Ascending aorta (tissue), 2 donors: ENCODE measurements at places on chromosomes 11 and 22.

GRCh38 chr22:22704156-22704946, 59.9 kb downstream of the GGTLC2 start:
- no peaks in the 10 kb centered on the region for H3K27me3 ChIP-seq
- no peaks in the 10 kb centered on the region for H3K4me1 ChIP-seq
- no peak for DNase-seq
- no peaks in the 10 kb centered on the region for H3K36me3 ChIP-seq
- no peak overlapping the region for H3K4me3 ChIP-seq
- no peak overlapping the region for H3K27ac ChIP-seq

DNA sequence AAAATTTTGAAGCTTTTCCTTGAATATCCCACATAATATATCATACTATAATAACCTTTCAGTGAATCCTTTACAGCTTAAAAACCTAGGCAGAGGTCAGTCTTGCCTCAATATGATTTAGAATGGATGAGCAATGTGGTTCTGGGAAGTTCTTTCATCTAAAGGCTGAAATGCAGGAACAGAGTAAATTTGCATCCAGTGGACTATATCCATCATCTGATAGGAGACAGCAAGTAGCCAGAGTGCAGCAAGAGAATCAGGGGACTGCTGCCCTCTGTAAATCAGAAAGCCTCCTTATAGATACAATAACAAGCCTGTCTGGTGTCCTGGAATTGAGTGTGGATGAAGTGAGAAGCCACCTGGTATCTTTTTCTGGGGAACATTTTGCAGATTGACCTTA, 748.3 kb upstream of the CCDC90B start:
- no peak overlapping the region for H3K27ac ChIP-seq
- no peak overlapping the region for H3K4me3 ChIP-seq
- H3K36me3 ChIP-seq, result no peaks in the 10 kb centered on the region
- H3K27me3 ChIP-seq, result no peaks in the 10 kb centered on the region

DNA sequence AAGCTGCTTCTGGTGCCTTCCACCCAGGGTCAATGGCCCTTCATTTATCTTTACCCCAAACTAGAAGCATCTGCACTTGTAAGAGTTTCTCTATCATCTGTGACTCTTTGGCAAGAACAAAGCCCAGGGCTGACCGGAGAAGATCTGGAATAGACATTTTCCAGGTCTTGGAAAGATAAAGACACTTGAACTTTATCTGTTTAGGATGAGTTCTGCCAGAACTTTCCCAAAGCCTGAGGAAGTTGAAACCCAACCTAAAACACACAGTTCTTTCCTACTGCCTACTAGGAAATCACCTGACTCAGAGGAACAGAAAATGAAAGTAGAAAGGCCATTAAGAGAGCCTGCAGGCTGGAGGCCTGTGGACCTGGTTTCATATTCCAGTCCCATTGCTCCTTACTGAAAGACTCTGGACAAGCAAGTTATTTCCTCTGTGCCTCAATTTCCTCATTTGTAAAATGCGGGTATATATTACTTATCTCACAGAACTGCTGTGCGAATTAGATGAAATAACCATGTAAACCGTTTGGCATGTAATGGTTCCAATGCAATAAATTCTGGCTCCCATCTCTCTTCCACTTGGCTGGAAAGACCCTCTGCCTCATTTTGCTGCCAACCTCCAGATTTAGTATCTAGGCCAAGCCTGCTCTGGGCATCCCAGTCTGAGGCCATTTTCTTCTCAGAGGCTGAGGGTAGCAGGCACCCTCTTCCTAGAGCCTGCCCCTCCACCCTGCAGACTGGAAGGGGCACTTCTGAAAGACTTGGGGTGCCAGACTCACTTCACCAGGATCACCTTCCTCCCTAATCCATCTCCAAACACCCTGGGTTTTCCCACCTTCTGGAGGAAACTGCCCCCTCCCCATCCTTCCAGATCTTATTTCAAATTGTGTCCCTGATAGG, 1.2 kb downstream of the UBE2L6 start:
- peaks cover 20% of the 10 kb centered on the region for H3K4me1 ChIP-seq
- peak overlapping the region; percentile 82 for H3K27ac ChIP-seq
- H3K4me3 ChIP-seq, result peak overlapping the region; percentile 84
- DNase-seq, result no peak
- no peaks in the 10 kb centered on the region for H3K27me3 ChIP-seq

DNA sequence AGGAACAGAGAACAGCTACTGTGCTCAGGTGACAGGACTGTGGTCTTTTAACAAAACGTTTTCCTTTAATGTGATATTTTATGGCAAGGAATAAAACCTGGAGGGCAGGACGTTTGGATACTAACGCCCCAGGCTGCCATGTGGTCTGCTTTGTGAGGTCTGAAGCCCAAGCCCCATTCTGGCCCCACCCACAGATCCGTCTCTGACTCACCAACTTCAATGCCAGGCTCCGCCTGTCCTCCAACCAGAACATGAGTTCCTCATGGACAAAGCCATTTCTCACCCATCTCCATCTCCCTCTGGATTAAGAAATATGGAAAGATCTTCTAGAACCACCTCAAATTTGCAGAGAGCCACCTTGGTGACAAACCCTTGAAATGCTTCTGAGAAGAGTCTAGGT, 148.8 kb downstream of the CRYBB2 start:
- no peak overlapping the region for H3K4me3 ChIP-seq
- no peak overlapping the region for H3K27ac ChIP-seq
- H3K4me1 ChIP-seq, result no peaks in the 10 kb centered on the region
- DNase-seq, result no peak
- H3K27me3 ChIP-seq, result no peaks in the 10 kb centered on the region

DNA sequence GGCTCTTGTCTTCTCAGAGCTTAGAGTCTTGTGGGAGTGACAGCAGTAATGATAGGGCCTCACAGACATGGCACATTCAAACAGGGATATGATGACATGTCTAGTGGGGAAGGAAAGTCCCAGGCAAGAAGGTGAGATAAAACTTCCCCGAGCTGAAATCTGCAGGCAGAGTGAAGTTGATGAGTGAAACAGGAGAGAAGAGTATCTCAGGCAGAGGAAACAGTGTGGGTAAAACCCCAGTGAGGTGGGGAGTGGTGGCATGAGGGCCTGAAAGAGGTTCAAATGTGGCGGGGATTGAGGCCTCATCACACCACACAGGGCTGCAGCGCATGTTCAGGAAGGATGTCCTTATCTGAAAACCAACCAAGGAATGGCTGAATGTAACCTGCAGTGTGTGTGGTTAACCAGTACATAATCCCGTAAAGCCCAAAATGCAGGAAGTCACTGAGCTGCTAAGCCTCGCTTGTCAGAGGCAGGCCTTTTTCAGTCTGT, 153.8 kb upstream of the E2F8 start:
- H3K36me3 ChIP-seq, result no peaks in the 10 kb centered on the region
- no peaks in the 10 kb centered on the region for H3K4me1 ChIP-seq
- H3K27ac ChIP-seq, result no peak overlapping the region
- H3K27me3 ChIP-seq, result no peaks in the 10 kb centered on the region
- H3K4me3 ChIP-seq, result no peak overlapping the region
- no peak for DNase-seq

- peak overlapping the region; percentile 96 for H3K27ac ChIP-seq
- H3K27me3 ChIP-seq, result no peaks in the 10 kb centered on the region
- DNase-seq, result no peak
- peak overlapping the region; percentile 93 for H3K4me3 ChIP-seq
Observed at GRCh38 chr11:72225411-72225951, 914 bp downstream of the INPPL1 start.

DNA sequence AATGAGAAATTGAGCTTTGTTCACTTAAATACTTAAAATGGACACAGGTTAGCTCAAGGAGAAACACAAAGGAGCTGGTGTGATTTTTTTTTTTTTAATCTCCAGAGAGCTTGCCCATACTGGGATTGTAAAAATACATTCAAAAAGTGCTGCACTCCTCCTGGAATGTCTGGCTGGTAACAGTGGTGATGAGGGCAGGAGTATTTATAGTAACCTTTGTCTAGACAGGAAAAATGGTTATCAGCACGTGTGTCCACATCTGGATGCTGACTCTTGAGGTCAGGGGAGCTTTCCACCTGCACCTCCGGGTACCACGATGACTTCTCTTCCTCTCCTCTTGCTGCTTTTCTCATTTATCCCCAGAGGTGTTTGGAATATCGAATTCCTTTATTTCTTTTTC, 30.1 kb downstream of the EXT2 start:
- H3K27me3 ChIP-seq, result no peaks in the 10 kb centered on the region
- peak overlapping the region; percentile 36 for H3K27ac ChIP-seq
- peaks cover 6% of the 10 kb centered on the region for H3K4me1 ChIP-seq
- DNase-seq, result no peak
- no peak overlapping the region for H3K4me3 ChIP-seq

GRCh38 chr11:68551223-68551622, 90.7 kb downstream of the PPP6R3 start:
- H3K27me3 ChIP-seq, result no peaks in the 10 kb centered on the region
- H3K4me3 ChIP-seq, result no peak overlapping the region
- H3K27ac ChIP-seq, result no peak overlapping the region
- H3K4me1 ChIP-seq, result peaks cover 2% of the 10 kb centered on the region
- peaks cover 49% of the 10 kb centered on the region for H3K36me3 ChIP-seq
- no peak for DNase-seq

DNA sequence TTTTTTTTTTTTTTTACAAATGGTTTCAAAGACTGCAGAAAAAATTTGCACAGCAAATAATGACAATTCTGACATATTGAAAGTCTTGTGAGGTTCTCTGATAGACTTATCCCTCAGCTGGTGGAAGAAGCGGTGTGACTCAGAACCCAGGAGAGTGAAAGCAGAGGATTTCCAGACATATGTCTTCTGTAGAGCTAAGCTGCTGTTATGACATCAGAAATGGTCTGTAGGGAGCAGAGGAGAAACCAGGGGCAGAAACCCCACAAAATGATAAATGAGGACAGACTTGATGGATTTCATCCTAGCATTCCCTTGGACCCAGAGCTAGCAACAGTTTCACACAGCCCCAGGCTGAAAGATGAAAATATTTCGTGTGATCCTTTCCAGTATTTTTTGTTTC, 582.6 kb downstream of the METTL15 start:
- H3K36me3 ChIP-seq, result no peaks in the 10 kb centered on the region
- H3K27me3 ChIP-seq, result no peaks in the 10 kb centered on the region
- H3K4me1 ChIP-seq, result no peaks in the 10 kb centered on the region
- H3K4me3 ChIP-seq, result no peak overlapping the region

DNA sequence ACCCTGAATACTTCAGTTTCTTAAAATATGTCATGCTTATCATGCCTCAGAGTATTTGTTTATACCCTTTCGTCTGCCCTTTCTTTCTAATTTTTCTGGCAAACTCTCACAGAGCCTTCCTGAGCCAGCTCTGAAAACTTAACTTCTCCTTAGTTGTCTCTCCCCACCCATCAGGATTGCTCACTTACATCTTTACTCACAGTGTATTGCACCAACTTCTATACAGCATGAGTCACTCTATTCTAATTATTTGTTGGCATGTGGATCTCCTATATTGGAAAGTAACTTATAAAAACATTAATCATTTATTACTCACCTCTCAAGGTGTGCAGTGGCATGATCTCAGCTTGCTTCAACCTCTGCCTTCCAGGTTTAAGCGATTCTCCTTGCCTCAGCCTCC, 114.9 kb downstream of the FANCF start:
- H3K27me3 ChIP-seq, result no peaks in the 10 kb centered on the region
- DNase-seq, result no peak
- H3K4me3 ChIP-seq, result no peak overlapping the region
- no peak overlapping the region for H3K27ac ChIP-seq
- no peaks in the 10 kb centered on the region for H3K4me1 ChIP-seq

DNA sequence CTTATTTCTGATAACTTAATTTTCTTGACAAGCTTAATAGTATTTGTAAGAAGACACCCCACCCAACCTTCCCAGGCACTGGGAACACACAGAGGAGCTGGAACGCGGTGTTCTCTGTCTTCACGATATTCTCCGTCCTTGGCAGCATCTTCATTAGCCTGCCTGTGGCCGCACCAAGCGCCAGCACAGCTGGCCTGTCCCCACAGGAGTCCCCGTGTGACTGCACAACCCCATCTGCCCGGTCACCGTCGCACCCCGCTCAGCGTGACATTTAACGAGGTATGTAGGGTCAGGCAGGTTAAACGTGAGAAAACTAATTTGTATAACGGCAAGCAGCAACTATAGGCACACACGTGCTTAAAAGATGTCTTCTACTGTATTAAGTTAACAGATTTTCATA, 293.3 kb downstream of the BRD1 start:
- H3K27me3 ChIP-seq, result no peaks in the 10 kb centered on the region
- DNase-seq, result peak; percentile 9
- H3K36me3 ChIP-seq, result no peaks in the 10 kb centered on the region
- no peak overlapping the region for H3K4me3 ChIP-seq
- no peak overlapping the region for H3K27ac ChIP-seq
- no peaks in the 10 kb centered on the region for H3K4me1 ChIP-seq

GRCh38 chr22:36577019-36577418, 48.1 kb upstream of the EIF3D start:
- no peaks in the 10 kb centered on the region for H3K27me3 ChIP-seq
- H3K36me3 ChIP-seq, result no peaks in the 10 kb centered on the region
- H3K4me3 ChIP-seq, result no peak overlapping the region
- no peaks in the 10 kb centered on the region for H3K4me1 ChIP-seq
- no peak overlapping the region for H3K27ac ChIP-seq

DNA sequence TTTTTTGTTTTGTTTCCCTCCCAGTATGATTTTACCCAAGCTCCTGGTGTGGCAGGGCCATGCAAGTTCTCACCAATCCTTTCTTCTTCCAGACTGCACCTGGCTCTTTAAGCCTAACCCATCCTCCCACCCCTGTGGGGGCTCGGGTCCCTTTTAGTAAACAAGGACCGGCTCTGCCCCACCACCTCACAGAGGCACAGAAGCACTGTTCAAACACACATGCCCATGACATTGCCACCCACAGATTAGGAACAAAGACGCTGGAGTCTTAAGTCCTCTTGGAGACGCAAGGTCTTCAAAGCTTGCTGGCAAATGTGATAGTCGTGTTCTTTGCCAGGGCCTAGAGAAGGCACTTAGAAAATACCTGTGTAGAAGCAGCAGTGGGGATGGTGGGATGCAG, 18.9 kb downstream of the UQCR10 start:
- H3K4me3 ChIP-seq, result no peak overlapping the region
- no peak overlapping the region for H3K27ac ChIP-seq
- DNase-seq, result no peak
- H3K4me1 ChIP-seq, result peaks cover 3% of the 10 kb centered on the region

- no peak overlapping the region for H3K4me3 ChIP-seq
- no peaks in the 10 kb centered on the region for H3K4me1 ChIP-seq
- no peaks in the 10 kb centered on the region for H3K36me3 ChIP-seq
- H3K27me3 ChIP-seq, result no peaks in the 10 kb centered on the region
Observed at GRCh38 chr11:128279866-128280265, 307.5 kb downstream of the ETS1 start.
